ENCODE measurements at places on chromosomes 3 and 15. TPM values are rescaled to one million over a fixed set of nuclear protein-coding genes. Genes with fewer than 3 reads are reported as not detected.

The OXTR gene
- total RNA-seq, result 0.94 TPM

DNA sequence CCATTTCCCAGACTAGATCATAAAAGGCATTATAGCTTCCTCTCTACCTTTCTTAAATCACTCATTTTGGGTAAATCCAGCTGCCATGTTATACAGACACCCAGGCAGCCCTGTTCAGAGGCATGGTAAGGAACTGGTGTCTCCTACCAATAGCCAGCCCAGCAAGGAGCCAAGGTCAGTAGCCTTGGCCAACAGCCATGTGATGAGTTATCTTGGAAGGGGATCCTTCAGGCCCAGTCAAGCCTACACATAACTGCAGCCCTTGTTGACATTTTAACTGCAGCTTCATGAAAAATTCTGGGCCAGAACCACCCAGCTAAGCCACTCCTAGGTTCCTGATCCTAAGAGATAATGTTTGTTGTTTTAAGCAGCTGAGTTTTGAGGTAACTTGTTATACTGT, 29.0 kb upstream of the ZMAT3 start:
- DNase-seq, result no peak

The CELF6 gene
- total RNA-seq, result 2.6 TPM

DNA sequence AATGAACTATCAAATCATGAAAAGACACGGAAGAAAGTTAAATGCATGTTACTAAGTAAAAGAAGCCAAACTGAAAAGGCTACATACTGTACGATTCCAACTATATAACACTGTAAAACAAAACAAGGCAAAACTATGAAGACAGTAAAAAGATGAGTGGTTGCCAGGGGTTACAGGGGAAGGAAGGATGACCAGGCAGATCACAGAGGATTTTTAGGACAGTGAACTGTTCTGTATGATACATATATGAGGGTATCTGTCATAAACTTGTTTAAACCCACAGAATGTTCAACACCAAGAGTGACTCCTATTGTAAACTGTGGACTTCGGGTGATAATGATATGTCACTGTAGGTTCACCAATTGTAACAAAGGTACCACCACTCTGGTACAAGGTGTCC, 60.6 kb downstream of the CHSY1 start:
- DNase-seq, result no peak

DNA sequence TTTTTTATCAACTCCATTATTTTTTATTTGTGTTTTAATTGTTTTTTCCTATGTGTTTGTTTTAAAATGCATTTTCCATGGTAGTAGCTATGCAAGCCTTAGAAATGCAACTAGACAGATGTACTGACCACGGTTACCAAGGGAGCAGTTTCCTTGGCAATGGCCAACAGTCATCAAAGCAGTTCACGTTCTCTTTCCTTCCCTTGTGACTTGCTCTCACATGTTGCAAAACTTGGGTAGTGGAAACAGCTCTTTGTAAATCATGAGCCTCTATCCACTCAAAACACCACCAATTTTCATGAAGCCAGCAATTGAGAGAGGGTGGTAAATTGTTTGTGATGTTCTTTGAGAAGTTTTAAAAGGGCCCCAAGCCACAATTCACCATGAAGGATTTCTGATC, 499.4 kb upstream of the MDFIC2 start:
- no peak for DNase-seq

DNA sequence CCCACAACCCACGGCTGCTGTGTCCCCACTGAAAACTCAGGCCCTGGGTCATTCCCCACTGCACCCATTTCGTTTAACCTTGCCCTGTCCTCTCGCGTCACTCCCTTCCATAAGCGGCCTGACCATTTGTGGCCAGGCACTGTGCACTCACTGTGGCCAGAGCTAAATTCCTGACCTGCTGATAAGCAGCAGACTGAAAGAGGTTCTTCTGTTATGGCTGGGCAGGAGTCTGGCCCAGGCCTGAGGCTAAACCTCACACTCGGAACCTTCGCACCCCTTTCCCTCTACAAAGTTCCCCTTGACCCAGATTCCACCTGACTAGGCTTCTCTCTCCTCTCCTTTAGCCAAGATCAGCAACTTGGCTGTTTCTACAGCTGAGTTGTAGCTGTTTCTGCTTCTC, 62.3 kb downstream of the ADAMTS17 start:
- DNase-seq, result no peak

The GP9 gene
- total RNA-seq, result not detected

DNA sequence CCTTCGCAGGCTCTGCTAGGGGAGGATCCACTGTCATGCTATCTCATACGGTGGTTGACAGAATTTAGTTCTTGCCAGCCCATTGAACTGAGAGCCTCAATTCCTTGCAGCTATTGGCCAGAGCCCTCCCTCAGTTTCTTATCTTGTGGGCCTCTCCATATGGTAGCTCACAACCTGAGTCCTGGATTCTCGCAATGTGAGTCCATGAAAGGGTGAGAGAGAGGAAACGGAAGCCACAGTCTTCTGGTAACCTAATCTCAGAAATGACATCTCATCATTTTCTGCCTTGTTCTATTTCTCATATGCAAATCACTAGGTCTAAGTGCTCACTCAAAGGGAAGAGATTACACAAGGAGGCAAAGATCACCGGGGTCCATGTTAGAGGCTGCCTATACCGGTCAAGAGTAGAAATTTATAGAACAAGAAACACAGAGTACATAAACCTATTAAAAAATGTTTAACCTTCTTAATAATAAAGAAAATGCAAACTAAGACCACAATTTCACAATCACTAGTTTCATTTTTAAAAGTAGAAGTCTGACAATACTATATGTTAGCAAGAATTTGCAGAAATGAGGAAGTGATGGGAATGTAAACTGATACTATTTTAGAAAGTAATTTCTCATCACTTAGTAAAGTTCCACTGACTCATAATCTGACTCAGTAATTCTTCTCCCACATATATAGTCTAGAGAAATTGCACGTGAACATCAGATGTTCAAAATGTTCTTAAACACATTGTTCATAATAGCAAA, 378.4 kb upstream of the AGTR1 start:
- DNase-seq, result no peak

Data from CD4-positive, alpha-beta memory T cell (primary cell).